ENCODE measurements at places on chromosomes 7 and 10.
A peak's percentile ranks its signal among the peaks of the same experiment; 100 is the strongest.

DNA sequence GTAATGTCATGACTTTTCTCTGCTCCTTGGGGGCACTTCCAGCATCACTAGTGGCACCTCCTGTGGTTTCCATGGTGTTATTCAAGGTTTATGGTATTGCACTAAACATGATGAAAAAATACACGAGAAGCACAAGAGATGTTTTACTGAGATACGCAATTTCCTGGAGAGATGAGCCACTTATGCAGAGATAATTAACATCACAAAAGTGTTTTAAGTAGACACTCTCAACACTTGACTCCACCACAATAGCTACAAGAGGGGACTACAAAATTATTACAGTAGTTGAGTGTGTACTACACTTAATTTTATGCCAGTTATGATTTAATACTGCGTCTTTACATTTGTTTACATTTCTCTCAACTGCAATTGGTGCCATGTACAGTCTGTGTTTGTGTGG is 906.7 kb downstream of the DNAJB9 start:
- DNase-seq, result no peak

GRCh38 chr10:74113546-74113945 is 37.1 kb downstream of the AP3M1 start:
- no peak for DNase-seq

DNA sequence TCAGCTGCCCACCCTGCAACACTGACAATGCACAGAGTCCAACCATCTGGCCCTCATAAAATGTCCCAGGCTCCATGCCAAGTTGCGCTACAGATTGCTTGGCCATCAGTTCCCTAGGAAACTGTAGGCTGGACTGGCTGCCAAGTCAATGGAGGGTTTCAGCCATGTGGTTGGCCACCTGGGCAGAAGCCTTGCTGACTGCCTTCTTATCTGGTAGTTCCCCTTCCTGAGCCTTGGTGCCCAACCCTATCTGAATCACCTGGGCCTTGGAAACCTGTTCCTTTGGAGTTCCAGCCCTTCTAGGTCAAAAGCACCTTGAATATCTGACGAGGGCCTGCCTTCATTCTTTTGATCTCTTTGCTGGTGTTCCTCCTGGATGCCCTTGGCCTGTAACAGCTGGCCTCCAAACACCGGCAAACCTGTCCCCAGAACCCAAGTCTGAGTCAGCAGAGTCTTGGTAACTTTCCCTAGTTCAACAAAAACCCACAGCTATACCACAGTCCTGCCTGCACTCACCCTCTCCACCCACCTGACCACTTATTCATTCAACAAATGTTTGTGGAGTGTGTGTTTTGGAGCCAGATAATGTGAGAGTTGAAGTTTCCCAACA is 37.4 kb upstream of the KDM7A start:
- DNase-seq, result no peak

- DNase-seq, result no peak
These were observed 204.3 kb downstream of the TWIST1 start for GRCh38 chr7:18913106-18913505.

DNA sequence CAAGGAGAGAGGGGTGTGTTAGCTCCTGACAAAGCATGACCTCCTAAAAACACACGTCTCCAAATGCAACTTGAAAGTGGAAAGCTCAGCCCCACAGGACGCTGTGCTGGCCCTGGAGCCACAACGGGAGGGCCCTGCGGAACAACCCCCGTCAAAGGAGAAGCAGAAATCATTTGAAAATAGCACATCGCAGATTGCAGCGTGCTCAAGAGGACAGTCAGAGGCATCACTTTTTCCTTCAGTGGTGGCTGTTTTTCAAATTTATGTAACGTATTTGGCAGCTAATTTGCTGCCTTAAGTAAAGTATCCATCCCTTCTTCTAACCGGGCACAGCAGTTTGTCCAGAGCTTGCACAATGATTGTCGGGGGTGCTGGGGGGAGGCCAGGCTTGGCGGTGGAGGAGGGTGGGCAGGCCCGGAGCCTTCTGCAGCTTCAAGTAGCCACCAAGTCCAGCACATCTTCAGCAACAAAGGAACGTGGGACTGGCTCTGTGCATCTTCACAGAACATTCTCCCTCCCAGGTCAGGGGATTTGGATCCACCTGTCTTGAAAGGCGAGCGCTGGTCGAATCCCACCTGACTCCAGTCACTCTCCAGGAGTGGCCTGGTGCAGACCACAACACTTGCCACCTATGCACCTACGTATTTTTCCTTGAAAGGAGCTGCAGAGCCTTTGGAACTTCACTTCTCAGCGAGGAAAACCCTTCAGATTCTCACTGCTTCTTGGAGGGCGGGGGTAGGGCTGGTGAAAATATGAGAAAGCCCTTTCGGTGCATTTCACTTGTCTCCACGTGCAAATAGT is 346.3 kb downstream of the DNAJB6 start:
- no peak for DNase-seq

GRCh38 chr10:98391578-98391991 is 23.4 kb downstream of the PYROXD2 start:
- no peak for DNase-seq

GRCh38 chr10:104664205-104664604 is 23.1 kb downstream of the SORCS3 start:
- DNase-seq, result no peak

DNA sequence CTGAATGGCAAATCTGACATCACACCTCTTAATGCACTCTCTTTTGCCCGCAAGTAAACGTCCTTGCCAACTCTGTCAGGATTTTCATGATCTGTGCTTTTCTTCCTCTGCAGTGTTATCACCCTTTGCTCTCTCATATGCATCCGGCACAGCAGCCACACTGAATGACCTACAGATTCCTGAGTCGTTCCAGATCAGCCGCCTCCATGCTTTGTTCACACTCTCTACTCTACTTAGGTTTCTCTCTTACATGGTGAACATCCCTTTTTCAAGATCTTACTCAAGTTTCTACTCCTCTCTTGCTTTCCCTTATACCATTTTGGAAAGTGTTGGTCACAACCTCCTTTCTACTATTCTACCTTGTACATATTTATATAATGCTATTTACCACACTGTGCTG is 127.7 kb upstream of the AOAH start:
- DNase-seq, result no peak

GRCh38 chr7:46581268-46581667 is 660.2 kb upstream of the IGFBP3 start:
- no peak for DNase-seq

DNA sequence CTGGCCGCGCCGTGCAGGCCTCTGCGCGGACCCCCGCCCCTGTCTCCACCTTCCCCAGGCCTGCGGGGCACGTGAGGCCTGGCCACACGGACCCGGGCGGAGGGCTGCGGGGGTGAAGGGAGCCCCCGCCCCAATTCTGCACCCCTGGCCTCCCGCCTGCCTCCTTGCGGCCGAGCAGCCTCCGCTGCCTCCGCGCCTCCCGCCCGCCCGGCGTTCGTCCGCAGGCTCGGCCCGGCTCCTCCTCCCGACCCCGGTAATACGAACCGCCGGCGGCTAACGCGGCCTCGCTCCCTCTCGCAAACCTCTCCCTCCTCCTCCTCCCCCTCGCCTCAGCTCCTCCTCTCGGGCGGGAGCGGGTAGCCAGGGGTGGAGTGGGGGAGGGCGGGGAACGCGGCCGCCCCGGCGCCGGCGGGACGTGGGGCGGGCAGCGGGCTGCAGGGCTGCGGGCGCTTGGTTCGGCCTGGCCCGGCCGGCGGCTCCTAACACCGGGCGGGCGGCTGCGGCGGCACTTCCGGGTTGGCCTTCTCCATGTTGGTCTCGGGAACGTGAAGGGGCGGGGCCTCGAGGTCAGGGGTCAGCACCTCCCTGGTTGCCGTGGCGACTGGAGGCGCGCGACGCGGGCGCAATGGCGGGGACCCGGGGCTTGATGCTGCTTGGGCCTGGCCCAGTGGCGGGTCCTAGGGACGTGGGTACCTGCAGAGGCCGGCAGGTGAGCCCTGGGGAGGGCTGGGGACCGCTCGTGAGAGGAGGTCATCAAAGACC is at the start of gene RAB11FIP2:
TSS of gene RAB11FIP2 (minus strand) at position 547 of the 762 bp plus-strand sequence. CDS start 778 bp downstream, outside the sequence.
- peak; percentile 86 for DNase-seq

- DNase-seq, result no peak
These were observed 172.2 kb downstream of the C7orf25 start for GRCh38 chr7:42739638-42740037.

DNA sequence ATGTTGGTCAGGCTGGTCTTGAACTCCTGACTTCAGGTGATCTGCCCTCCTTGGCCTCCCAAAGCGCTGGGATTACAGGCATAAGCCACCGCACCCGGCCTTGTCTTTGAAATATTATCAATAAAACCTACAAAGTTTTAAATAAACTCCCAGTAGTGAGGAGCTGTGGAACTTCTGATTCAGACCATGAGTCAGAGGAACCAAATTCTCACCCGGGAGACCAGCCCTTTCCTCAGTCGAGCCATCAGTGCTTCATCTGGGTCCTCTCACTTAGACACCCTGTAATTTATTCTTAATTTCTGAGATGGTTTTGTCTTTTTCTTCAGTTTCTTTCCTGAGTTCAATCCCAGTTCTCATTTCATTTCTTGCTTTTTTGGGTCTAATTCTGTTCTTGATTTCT is 68.6 kb downstream of the DYNC2I1 start:
- peak; percentile 47 for DNase-seq

DNA sequence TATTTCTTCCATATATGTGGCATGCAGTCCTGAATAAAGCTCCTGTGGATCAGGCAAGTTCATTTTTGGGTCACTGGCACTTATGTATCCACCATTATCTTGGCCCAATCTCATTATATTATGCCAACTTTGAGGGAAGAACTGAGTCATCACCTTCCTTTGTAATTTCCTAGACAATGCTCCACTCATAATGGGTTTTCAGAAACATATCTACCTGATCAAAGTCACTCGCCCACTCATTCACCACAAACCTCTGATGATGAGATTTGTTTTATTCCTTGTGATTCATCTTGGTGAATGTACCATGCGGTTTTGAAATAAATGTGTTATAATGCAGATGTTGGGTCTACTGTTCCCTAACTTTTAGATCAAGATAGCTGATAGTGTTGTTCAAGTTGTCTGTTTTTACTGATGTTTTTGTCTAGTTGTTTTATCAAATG is 525.8 kb downstream of the KIF20B start:
- DNase-seq, result peak; percentile 47

GRCh38 chr7:75734586-75735458 is 3.9 kb downstream of the HIP1 start:
- DNase-seq, result no peak

DNA sequence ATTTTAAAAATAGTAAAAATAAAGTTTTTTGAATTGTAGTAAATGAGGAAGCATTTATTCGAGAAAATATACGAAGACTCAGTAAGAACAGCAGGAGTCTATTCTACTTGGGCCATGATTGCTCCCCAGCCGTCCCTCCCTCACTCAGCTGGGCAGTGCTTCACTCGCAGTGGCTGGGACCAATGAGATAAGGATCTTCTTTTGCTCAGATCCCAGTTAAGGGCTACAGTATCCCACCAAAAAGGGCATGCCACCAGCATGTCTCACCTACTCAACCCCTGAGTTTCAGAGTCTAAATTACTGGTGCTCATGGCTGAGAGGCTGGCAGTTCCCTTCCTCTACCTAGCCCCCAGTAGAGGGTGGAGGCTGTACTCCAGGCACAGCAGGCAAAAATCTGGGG is 455.7 kb upstream of the PFKP start:
- DNase-seq, result no peak

GRCh38 chr7:42552227-42552626 is 315.2 kb upstream of the GLI3 start:
- no peak for DNase-seq

- DNase-seq, result no peak
These were observed 411.8 kb downstream of the ETV1 start for GRCh38 chr7:13577566-13578145.

- DNase-seq, result no peak
These were observed 9.3 kb upstream of the PDLIM1 start for GRCh38 chr10:95300022-95300539.

GRCh38 chr7:18756378-18757050 is 261.0 kb downstream of the HDAC9 start:
- no peak for DNase-seq

- DNase-seq, result no peak
These were observed 993 bp upstream of the SND1 start for GRCh38 chr7:127650847-127651555.

- DNase-seq, result no peak
These were observed 89.5 kb upstream of the TES start for GRCh38 chr7:116120839-116121238.

DNA sequence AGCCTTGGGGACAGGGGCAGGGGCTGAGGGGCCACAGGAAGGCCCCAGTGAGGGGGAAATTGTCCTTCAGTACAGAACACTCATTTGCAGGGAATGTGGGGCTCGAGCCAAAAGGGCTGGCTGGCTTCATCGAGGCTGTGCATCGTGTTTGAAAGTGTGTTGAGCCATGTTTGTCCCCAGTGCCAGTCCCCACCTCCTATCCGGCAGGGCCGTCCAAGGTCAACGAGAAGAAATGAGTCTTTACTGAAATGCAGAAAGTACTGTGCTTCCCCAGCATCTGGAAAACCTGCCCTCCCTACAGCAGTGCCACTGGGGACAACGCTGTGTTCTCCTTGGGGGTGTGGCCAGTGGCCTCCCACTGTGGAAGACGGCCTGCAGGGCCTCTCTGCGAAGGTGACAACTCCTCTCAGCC is 214.1 kb downstream of the KLF6 start:
- no peak for DNase-seq

DNA sequence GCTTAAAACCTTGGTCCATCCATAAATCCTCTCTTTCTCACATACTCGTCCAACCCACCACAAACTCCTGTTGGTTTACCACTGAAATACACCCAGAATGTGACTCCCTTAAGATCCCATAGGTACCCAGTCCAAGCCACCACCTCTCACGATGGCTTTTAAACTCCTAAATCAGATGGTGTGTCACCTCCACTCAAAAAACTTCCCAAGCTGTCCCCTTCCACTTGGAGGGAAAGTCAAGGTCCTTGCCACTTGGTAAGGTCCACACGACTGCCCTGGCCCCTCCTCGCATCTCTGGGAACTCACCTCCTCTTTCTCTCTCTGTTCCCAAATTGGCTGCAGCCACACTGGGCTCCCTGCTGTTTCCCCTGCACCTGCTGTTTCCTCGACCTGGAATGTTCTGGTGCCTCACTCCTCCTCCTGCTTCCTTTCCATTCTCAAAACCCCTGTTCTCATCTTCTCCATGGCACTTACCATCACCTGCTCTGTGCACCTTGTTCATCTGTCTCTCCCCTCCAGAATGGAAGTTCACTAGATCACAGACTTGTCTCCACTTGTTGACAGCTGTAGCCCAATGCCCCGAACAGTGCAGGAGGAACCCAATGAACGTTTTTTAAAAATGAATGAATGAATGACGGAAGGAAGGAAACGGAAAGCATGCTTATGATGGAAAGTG is 23.0 kb downstream of the ZFAND2A start:
- no peak for DNase-seq

- DNase-seq, result peak; percentile 80
These were observed 121.2 kb downstream of the FAM107B start for GRCh38 chr10:14653271-14654161.

DNA sequence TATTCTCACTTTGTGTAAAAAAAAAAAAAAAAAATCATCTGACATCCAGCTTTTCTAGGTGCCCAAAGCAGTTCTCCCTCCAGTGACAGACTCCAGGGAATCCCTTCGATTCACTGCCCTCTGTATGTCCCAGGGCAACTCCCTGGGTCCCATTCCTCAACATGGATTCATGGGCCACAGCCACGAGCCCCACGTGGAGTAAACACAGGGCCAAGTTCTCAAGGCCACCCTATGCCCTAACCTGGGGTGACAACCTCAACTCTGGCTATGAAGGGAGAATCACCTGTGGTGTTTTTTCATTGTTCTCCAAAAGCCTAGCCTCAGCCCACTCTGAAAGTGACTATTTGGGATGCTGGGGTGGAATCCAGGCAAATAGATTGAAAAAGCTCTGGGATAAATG is 3.4 kb downstream of the BNIP3 start:
- DNase-seq, result no peak

GRCh38 chr7:25375805-25376600 is 147.7 kb upstream of the NPVF start:
- DNase-seq, result no peak
